A549 treated with GW870086 at 1 μM for 4 hours (cell line): ENCODE measurements at places on chromosomes 6 and 20. TPM values are rescaled to one million over a fixed set of nuclear protein-coding genes. Genes with fewer than 3 reads are reported as not detected.

The NFATC2 gene
- 7.0 to 9.5 TPM (median 8.5 TPM) in 5 replicates for total RNA-seq

The MTFR2 gene
- total RNA-seq = 11.1 to 12.4 TPM (median 11.6 TPM) in 5 replicates

The RSPO4 gene
- not detected in 5 replicates for total RNA-seq

The ZSCAN26 gene
- 4.0 to 6.0 TPM (median 5.7 TPM) in 5 replicates for total RNA-seq

The TMEM151B gene
- 0.06 to 0.08 TPM (median 0.07 TPM) in 4 of 5 replicates, not detected in the other for total RNA-seq

The BHLHE23 gene
- total RNA-seq = not detected in 5 replicates

The SIRPB2 gene
- 0.09 TPM in 1 of 5 replicates, not detected in the others for total RNA-seq

The SMOC2 gene
- not detected in 5 replicates for total RNA-seq

The MAVS gene
- total RNA-seq = 17.4 to 24.6 TPM (median 23.0 TPM) in 5 replicates

The THBS2 gene
- total RNA-seq = 0.02 to 0.08 TPM (median 0.03 TPM) in 3 of 5 replicates, not detected in the others

The GSTA3 gene
- not detected in 5 replicates for total RNA-seq

The CEP250 gene
- total RNA-seq = 20.9 to 29.5 TPM (median 22.8 TPM) in 5 replicates

The SULF2 gene
- total RNA-seq = 20.4 to 26.3 TPM (median 22.8 TPM) in 5 replicates

The APCDD1L gene
- 0.05 to 0.10 TPM (median 0.09 TPM) in 3 of 5 replicates, not detected in the others for total RNA-seq

The WFDC5 gene
- not detected in 5 replicates for total RNA-seq

The FAM83C gene
- 0.06 to 0.14 TPM (median 0.08 TPM) in 5 replicates for total RNA-seq

The PNLDC1 gene
- 0.07 to 0.08 TPM in 2 of 5 replicates, not detected in the others for total RNA-seq

The KCNS1 gene
- total RNA-seq = not detected in 5 replicates

The SCGN gene
- total RNA-seq = 0.09 to 0.23 TPM (median 0.19 TPM) in 4 of 5 replicates, not detected in the other

The SYNDIG1 gene
- total RNA-seq = 1.4 to 2.8 TPM (median 2.1 TPM) in 5 replicates

The NRSN1 gene
- total RNA-seq = not detected in 5 replicates
